Airway epithelial cell (primary cell): ENCODE measurements at places on chromosomes 5 and 9. TPM values are rescaled to one million over a fixed set of nuclear protein-coding genes. Genes with fewer than 3 reads are reported as not detected.

CMYA5 gene
- 0.09 and 0.56 TPM in 2 replicates for total RNA-seq

SPINK13 gene
- total RNA-seq = not detected in 2 replicates

GMCL2 gene
- not detected in 2 replicates for total RNA-seq

SH2D3C gene
- total RNA-seq = 0.21 TPM in 1 of 2 replicates, not detected in the other

TPPP gene
- 1.7 and 1.9 TPM in 2 replicates for total RNA-seq

IFNA2 gene
- not detected in 2 replicates for total RNA-seq

C9 gene
- not detected in 2 replicates for total RNA-seq

FAM151B gene
- 0.35 and 2.5 TPM in 2 replicates for total RNA-seq

PLPP1 gene
- 27.2 and 29.0 TPM in 2 replicates for total RNA-seq

PPP1R26 gene
- 12.9 and 16.9 TPM in 2 replicates for total RNA-seq

TMEM252 gene
- total RNA-seq = not detected in 2 replicates

SNCAIP gene
- 0.09 and 0.14 TPM in 2 replicates for total RNA-seq

PCDHGB4 gene
- total RNA-seq = 2.2 and 3.0 TPM in 2 replicates

IL5 gene
- total RNA-seq = not detected in 2 replicates

EMB gene
- 18.8 and 28.4 TPM in 2 replicates for total RNA-seq

PTCD2 gene
- total RNA-seq = 6.1 and 7.6 TPM in 2 replicates

GNAQ gene
- total RNA-seq = 18.6 and 19.9 TPM in 2 replicates

SHROOM1 gene
- 2.4 and 3.7 TPM in 2 replicates for total RNA-seq

PTGDS gene
- total RNA-seq = not detected in 2 replicates

PTGR1 gene
- 66.1 and 82.1 TPM in 2 replicates for total RNA-seq

MTAP gene
- 31.4 and 44.5 TPM in 2 replicates for total RNA-seq

DDX4 gene
- not detected in 2 replicates for total RNA-seq

MGAT1 gene
- 123 and 141 TPM in 2 replicates for total RNA-seq

PCDHGA12 gene
- 4.7 and 5.6 TPM in 2 replicates for total RNA-seq

OBP2B gene
- total RNA-seq = not detected in 2 replicates

ITGA2 gene
- total RNA-seq = 24.0 and 31.8 TPM in 2 replicates

DMRTA1 gene
- total RNA-seq = 2.0 and 2.4 TPM in 2 replicates

PCDHAC1 gene
- total RNA-seq = 0.07 TPM in 1 of 2 replicates, not detected in the other

TNC gene
- 41.8 and 58.9 TPM in 2 replicates for total RNA-seq

LCN15 gene
- total RNA-seq = not detected in 2 replicates

CXCL14 gene
- 7.1 and 8.5 TPM in 2 replicates for total RNA-seq
